NCI-H146 (cell line): ENCODE measurements at places on chromosomes 5 and 9.
A peak's percentile ranks its signal among the peaks of the same experiment; 100 is the strongest.

DNA sequence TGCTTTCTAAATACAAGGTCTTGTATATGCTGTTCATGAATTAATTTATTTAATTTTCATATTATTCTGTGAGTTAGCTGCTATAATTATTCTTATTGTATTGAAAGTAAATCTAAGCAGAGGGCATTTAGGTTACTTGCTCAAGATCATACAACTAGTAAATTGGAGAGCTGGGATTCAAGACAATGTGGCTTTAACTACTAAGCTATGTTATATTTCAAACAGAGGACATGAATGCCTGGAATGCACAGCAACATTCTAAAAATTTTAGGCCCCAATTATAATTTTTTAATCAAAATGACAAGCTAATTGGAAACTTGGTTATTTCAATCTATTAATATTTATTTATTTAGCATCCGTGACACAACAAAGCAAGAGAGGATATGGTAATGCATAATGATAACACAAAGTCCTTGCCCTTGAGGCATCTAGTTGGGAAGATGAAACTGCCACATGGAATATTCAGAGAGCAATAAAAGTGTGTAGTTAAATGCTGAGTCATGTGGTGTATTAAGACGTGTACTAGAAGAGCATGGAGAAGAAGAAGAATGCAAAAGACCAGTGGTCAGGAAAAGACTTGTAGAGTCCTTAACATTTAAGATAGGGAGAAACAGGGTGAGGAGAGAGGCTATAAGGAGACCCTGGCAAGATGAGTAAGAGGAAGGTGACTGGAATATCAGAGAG lies 24.4 kb downstream of the CTXN3 start:
- DNase-seq: no peak

DNA sequence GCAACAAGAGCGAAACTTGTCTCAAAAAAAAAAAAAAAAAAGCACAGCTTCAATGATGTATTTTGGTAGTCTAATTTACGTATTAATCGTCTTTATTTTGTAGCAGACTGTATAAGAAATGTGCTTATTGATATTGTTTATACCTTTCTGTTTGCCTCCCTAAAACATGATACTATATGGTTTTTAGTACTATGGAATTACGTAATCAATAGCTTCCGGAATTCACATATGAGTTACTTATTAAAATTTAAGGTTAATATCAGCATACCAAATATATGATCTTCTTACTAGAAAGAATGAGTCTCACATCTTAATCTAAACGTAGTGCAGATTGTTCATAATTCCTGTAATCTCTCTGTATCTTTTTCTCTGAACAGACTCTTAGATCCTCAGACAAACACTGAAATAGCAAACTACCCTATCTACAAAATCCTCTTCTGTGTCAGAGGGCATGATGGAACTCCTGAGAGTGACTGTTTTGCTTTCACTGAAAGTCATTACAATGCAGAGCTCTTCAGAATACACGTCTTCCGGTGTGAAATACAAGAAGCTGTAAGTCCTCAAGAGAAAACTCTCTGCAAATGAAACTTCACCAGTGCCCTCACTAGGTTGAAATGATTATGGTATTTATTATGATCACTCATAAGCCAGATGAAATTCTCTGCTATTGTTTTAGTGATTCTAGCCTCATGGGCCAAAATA lies 44.4 kb upstream of the GPR21 start:
- no peak for DNase-seq

DNA sequence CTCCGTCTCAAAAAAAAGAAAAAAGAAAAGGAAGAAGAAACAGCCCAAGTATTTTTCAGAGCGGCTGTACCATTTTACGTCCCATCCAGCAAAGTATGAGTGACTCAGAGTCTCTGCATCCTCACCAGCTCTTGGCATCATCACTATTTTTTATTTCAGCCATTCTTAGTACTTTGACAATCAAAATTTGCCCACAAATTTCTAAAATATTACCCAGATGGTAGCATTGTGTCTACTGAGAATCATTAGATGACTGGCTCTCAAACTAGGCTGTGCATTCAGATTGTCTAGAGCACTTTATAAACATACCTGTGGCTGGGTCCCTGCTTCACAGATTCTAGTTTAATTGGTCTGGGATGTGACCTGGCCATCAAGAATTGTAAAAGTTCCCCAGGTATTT lies 21.6 kb upstream of the MELK start:
- no peak for DNase-seq

- DNase-seq: peak; percentile 41
Measured at GRCh38 chr9:121930956-121931355, 162.2 kb downstream of the TTLL11 start.

- no peak for DNase-seq
Measured at GRCh38 chr5:127550652-127551409, 33.4 kb downstream of the PRRC1 start.

DNA sequence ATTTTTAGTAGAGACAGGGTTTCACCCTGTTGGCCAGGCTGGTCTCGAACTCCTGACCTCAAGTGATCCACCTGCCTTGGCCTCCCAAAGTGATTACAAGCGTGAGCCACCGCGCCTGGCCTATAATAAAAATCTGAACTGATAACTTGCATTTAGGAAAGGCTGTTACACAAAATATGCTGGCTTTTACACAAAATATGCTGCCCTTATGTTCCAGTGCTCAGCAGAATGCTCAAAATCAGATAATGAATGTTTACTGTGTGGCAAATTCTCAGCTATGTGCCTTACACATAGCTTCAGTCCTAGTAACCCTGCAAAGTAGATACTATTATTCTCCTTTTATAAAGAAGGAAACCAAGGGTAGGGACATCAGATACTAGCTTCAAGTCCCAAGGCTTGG lies 141.3 kb upstream of the MSX2 start:
- no peak for DNase-seq

DNA sequence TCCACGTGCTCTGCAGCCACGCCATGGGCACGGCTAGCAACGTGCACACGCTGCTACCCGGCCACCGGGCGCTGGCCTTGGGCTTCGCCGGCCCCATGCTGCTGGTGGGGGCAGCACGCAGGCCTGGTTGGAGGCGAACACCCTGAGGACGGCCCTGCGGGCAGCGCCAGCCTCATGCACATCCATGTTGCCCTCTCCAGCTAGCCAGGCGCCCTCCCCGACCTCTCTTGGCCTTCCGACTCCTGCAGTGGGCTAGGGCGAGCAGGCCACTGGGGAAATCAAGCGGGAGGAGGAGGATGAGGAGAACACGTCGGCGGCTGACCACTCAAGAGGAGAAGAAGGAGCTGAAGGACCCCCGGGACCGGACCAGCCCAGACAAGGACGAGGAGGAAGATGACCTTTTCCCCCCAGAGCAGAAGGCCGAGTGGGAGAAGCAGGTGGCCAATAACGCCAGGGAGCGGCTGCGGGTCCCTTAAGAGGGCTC lies 73.3 kb downstream of the INSL6 start:
- DNase-seq: no peak

- no peak for DNase-seq
Measured at GRCh38 chr5:38515646-38516045, 40.8 kb downstream of the LIFR start.

DNA sequence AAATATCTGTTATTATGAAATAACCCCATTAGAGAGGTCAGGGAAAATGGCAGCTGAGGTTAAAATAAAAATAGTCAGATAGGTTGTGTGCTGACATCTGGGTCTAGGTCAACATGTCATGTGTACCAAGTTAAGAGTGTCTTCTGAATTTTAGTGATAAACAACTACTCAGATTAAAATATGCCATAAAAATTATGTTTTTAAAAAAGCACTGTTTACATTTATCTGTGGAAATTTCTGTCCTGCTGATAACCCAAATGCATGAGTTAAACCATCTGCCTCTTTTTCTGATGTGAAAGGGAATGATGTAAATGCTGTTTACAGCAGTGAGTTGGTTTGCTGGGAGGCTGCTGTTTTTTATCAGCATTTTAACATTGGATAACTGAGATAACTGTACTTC lies 361.2 kb upstream of the TARS1 start:
- no peak for DNase-seq

GRCh38 chr5:20367178-20367577 lies 379.2 kb upstream of the CDH18 start:
- no peak for DNase-seq

GRCh38 chr5:151659001-151659754 lies 27.5 kb downstream of the SPARC start:
- peak; percentile 48 for DNase-seq

- no peak for DNase-seq
Measured at GRCh38 chr5:165119175-165119574, 1613.8 kb downstream of the MAT2B start.

DNA sequence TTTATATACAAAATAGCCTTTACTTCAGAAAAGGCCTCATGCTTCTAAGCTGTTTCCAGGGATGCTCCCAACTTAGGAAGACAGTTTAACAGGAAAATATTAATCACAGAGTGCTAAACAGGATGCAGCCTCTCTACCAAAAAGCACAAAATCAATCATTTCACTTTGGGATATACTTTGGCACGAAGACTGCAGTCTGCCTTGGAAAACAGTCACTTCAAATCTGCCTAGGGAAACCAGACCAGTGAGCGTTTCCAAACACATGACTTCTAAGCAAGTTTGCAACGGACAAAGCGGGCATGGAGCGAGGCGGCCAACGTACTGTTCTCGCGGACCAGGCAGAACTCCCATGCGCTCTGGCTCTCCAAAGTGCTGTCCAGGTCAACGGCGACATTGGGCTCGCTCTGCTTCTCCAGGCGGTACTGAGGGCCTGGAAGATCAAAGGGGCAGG lies 201.0 kb downstream of the MAPKAP1 start:
- DNase-seq: no peak

- DNase-seq: no peak
Measured at GRCh38 chr5:136036293-136036911, 7.6 kb downstream of the TGFBI start.

DNA sequence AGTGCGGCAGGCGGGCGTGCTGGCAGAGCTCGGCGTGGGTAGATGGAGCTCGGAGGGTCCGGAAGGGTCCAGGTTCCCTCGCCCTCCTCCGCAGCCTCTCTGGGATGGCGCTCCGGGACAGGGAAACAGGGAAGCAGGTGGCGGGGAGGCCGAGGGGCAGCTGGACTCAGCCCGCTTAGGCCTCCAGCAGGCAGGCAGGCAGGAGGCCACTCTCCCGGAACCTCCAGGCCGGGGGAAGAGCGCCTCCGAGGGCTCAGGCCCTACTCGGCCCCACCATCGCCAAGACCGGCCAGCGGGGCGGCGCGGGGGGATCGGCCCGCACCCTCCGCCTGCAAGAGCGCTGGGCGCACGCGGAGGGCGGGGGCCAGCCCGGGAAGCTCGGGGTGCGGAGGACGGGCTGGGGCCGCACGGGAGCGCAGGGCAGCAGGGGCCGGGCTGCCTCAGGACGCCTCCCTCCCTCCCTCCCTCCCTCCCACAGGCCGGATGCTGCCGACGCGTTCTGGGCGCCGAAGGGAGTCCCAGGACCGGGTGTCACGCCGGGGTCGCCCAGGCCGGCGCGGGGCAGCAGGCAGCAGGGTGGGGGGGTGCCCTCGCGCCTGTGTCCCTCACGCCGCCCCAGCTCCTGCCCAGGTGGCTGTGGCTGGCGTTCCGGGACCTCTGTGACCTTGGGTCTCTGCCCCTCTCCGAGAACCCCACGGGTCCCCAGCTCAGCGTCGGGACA lies 977 bp downstream of the MGAT4B start:
- peak; percentile 43 for DNase-seq

DNA sequence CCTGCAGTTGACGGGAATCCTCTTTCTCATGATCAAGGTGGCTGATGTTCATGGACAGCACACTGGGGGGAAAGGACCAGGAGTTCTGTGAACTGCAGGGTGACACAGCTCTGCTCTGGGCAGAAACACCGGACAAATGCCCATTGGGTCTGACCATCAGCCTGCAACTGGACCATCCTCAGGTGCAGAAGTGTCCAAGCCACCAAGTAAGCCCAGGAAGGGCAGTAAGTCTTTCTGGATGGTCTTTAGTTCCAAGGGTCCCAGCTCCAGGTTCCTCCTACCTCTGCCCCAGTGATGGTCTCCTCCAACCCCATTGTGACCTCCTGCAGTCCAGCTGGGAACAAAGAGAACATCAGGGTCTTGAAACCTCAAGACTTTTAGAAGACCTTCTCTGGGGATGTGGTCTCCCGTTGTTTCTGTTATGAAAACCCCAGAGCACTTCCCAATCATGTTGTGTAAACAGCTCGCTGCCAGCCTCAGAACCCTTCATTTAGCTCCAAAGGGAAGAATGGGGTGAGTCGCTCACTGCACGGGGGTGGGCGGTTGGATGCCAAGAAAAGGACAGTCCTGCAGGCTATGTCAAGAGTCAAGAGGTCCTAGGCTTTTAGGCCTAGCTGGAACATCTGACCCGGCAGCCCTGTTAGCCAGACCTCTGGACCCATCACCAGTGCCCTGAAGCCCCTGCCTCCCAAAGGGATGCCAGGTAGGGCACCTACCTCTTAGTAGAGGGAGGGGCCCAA lies 41.8 kb upstream of the TCF7 start:
- DNase-seq: no peak
